ENCODE measurements at places on chromosomes 3 and 15. TPM values are rescaled to one million over a fixed set of nuclear protein-coding genes. Genes with fewer than 3 reads are reported as not detected.

The SLC15A2 gene
- 0.10 TPM for total RNA-seq

The PDZRN3 gene
- total RNA-seq = not detected

The ROPN1 gene
- total RNA-seq = not detected

The PYGO1 gene
- total RNA-seq = 7.6 TPM

The UBA7 gene
- 0.41 TPM for total RNA-seq

The RNF123 gene
- 13.9 TPM for total RNA-seq

The ABI3BP gene
- total RNA-seq = 1.7 TPM

The RABL3 gene
- 14.9 TPM for total RNA-seq

The LEKR1 gene
- total RNA-seq = 0.73 TPM

The ACOX2 gene
- 7.2 TPM for total RNA-seq

The FBXL2 gene
- 7.4 TPM for total RNA-seq

The TNNC1 gene
- 1.5 TPM for total RNA-seq

The GP9 gene
- total RNA-seq = not detected

The PLA2G4D gene
- total RNA-seq = not detected

The LRTM1 gene
- not detected for total RNA-seq

The SLC6A1 gene
- not detected for total RNA-seq

The THRB gene
- total RNA-seq = 1.7 TPM

The KCNAB1 gene
- total RNA-seq = not detected

The LSG1 gene
- 31.3 TPM for total RNA-seq

The POPDC2 gene
- total RNA-seq = 0.22 TPM
